ENCODE measurements at places on chromosomes 7 and 10.

GRCh38 chr10:52308251-52309031, 5.6 kb upstream of the DKK1 start:
- no peak for DNase-seq

GRCh38 chr10:71433768-71434744, 37.3 kb downstream of the CDH23 start:
- DNase-seq: no peak

DNA sequence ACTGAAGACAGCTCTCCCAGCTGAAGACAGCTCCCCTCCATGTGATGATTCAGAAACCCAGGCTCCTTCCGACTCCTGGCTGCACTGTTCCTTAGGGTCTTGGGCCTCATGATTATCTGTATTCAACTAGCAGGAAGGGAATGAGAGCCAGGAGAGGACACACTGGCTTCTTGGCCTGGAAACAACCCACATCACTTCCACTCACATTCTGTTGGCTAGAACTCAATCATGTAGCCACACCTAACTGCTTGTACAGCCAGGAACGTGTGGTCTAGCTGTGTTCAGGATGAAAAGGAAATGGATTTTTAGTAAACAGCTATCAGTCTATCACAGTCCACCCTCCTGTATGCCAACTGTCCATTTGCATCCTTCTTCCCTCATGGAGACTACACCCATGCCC, 30.5 kb upstream of the XPNPEP1 start:
- no peak for DNase-seq

DNA sequence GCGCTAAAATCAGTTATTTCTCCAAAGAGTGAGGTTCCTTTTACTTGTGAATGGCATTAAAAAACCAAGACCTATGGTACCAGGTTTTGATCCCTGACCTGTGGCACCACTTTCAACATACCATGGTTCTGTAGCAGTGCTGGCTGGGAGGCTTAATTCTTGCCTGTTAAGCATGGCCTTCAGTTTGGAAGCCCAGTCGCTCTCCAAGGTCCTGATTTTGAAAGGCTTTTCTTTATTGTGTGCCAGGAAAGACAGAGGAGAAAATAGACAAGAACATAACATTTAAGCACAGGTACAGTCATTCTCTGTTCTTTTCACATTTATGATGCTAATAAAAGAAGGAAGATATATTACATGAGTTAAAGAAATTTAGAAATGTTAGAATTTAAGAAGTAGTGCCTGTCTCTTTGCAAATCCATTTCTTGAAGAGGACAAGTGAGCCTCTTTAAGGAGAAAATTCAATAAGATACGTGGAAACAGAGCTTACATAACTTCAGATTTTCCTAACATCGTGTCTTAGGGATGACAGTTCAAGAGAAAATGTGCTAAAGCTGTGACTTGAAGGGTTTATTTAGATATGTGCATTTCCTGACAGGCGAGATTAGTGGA, 357.6 kb downstream of the DPP6 start:
- no peak for DNase-seq

Measured in NCI-H187 (cell line).